BJ (cell line): ENCODE measurements at places on chromosomes 7 and 10.
A peak's percentile ranks its signal among the peaks of the same experiment; 100 is the strongest.

DNA sequence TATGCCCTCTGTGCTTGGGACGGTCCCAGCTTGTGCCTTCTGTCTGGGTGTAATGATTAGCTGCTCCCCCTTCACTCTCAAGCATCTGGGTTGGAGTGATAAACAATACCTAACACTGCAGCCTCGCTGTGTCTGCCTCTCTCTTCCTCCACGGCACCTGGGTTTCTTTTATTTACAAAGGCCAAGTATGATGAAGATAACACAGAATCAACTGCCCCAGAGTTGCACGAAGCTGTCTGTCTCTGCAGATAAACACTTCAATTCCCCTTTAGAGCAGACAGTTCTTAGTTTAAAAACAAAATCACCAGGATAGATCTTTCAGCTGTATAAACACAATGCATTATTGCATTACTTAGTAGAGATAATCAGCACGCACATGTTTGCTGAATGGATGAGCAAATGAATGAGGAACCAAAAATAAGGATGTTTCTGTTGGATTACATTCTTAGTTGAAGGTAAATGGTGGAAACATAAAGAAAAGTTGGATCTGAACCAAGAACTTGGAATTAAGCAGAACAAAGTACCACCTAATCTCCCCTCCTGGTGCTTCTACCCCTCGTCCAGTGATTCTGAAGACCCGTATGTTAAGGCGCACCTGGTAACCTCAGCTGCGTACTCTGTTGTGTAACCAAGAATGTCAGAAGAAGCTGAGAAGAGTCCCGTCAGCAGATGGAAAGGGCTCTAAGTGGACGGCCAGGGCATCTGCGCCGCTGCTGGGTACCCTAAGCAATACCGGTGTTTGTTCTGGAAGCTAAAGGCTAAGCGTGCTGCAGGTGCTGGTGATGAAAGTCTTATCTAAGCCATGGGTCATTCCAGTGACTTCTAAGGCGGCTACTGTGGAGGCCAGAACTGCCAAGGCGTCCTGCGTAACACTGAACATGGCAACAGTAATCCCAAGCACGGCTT is 26.6 kb downstream of the INSIG1 start:
- DNase-seq = no peak

DNA sequence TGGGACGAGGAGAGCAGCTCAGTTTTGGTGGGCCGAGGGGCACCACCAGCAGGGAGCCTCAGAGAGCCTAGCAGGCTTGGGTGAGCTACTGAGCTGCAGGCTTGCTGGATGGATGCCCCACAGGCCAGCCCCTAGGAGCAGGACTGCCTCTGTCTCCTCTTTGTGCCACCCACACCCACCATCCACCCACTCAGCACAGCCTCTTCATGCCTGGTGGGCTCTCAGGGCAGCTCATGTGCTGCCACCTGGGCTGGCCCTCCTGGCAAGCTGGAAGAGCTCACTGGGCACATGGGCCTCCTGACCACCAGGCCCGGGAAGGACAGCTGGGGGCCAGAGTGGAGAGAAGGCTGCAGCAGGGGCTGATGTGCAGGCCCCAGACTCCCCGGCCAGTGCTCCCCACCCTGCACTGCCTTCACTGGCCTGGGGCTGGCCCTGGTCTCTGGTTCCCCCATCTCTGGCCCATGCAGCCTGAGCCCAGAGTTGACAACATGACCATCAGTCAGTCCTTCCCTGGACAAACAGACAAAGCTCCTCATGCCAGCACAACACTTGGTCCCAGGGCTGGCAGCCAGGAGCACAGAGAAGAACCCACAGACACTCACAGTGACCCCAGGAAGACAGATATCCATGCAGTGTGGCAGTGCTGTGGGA is 8.2 kb downstream of the RASGEF1A start:
- DNase-seq = no peak

DNA sequence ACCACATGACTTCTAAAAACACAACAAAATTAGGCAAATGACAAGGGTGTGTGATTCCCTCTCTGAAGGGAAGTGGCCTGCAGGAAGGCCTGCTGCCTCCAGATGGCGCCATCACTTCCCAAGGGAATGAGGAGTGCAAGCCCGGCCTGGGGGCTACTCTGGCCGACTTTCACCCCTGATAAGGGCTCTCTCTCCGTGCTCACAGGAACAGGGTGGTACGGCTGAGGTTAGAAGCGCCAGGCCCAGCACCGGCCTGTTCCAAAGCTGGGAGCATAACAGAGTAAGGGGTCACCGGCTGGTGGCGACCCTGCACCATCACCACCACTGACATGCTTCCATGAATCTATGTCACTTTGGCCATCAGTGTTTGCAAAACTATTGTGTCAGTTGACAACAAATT is 13.1 kb downstream of the RBP3 start:
- DNase-seq = no peak

DNA sequence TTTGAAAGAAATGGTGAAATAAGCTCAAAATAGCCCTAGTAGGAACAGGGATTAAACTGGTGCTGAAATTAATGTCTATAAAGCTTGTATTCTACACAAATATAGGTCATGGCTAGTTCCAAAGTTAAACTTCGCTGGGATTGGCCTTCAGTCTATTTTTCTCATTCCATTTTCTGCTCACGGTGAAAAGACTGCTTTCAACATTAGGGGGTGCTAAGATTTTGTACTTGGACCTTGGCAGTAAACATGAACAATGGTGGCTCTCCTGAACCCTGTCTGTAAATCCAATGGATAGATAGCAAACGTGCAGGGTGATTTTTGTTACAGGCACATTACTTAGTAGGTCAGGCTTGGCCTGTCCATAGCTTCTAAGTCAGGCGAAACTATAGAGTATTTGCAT is 36.0 kb upstream of the RSU1 start:
- DNase-seq = no peak

DNA sequence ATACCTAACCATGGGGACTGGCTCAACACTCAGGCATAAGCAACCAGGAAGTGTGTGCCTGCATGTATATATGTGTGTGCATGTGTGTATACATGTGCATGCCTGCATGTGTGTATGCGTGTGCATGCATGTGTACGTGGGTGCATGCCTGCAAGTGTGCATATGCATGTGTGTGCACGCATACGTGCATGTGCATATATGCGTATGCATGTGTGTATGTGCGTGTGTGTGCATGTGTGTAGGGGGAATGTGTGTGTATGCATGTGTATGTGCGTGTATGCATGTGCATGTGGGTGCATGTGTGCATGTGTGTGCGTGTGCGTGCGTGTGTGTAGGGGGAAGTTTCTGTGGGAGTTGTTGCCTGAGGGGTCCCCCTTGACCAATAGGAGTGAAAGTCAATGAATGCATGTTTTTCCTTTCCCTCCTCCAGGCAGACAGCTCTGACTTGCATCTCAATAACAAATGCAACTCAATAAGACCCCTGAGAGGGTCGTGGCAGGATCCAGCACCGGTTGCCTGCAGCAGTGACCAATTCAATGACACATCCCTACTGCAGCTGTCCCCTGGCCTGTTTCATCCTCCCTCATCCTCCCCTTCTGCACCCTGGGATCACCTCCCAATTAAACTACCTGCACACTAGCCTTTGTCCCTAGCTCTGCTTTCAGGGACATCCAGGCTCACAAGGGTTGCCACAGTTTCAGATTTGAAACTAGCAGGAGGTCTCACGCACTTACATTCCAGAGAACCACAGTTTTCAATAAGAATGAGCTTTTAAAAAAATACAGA is 27.0 kb upstream of the FZD8 start:
- no peak for DNase-seq

DNA sequence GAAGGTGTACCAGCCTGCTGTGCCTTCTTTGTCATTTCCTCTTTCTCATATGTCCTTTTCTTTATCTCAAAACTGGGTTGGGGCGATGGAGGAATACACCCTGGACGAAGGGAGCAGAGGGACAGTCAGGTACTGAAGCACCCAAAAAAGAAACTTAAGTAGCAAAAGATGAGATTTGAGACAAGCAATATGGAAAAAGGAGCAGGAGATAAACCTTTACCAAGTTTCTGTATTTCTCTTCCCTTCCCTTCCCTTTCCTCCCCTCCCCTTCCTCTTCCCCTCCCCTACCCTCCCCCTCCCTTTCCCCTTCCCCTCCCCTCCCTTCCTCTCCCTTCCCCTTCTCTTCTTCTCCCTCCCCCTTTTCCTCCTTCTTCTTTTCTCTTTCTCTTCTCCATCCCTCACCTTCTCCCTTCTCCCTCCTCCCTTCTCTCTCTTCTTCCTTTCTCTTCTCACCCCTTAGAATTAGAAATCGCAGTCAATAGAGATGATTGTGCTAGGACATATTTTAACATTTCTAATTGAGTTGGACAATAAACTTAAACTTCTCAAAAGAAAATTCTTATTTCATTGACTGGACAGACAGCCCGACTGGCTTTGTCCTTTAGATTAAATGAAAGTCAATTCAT is 114.7 kb upstream of the PLXDC2 start:
- DNase-seq = no peak

DNA sequence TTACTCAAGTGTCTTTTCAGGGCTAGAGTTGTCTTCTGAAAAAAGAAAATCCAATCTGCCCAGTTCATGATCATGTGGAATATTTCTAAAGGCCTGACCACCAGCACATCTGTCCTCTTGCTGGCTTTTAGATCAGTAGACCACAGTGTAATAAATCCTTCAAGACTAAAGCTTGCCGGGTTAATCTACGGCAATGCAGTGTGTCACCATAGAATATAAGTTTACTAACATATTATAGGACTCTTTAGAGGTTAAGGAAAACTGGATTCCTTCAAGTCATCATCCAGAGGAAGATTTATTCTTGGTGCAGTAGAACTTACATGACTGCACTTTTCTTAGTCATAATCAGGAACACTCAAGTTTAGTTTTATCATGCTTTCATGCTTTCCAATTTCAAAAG is 349.5 kb downstream of the SEMA3D start:
- no peak for DNase-seq

DNA sequence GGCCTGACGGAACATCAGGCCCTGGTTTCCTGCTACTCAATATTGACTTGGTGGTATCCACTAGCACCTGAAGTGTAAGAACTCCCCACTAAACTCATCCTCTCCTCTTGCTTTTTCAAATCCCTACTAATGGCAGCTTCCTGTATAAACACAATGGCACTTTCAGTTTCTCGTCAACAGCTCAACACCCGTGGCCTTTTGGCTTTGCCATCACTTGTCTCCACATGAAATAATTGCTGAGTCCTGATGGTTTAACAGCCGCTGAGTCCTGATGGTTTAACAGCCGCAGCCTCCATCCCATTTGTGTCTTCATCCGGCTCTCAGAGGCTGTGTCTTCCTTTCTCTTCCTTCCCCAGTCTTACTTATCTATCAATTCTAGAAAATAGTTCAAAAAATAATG is 261.4 kb upstream of the PITRM1 start:
- DNase-seq = no peak

GRCh38 chr7:25223206-25223605 is 5.1 kb downstream of the NPVF start:
- no peak for DNase-seq

DNA sequence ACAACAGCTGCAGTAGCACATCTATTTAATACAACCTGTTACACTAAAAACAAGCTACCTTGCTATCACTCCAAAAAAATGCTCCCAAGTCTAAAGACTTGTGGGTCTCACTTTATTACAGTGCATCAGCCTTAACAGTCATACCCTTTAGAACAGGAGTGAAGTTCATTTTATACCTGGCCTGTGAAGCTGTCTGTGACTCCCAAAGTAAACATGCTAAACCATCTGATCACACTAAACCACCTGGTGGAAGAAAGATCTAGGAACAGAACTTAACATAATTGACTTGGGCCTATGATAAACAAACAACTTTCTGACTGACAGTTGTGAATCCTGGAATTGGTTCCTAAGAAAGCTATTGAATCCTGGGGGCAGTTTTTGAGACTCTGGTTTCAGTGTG is 80.9 kb upstream of the ATP6V0A4 start:
- no peak for DNase-seq

DNA sequence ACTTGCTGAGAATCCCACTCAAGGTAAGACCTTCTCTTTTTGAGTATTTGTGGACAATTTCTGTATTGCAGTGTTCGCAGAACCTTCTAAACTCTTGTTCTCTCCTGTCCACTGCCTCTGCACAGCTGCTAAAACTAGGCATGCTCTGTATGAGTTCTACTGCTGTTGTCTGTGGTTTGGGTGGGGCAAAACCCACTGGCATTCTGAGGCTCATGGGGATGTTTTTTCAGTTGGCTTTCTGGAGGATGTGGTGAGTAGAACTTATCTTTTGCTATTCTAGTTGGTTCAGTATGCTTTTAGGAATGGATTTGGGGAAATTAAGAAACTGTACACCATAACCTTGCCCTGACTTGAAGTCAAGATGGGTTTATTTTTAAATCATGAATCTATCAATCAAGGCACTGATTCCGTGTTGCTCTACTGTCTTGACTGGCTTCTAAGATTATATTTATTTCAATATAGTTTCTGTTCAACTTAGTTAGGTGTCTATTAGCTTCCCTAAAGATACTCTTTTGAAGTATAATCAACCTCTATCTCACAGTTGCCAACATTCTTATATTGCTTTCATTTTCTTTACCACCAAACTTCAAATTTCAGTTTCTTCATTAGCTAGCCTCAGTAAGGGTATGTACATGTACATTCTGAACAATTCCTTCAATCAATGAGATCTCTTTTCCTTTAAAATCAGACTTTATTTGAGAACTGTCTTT is 25.0 kb upstream of the C1GALT1 start:
- peak; percentile 68 for DNase-seq

GRCh38 chr10:87761892-87762291 is 56.1 kb downstream of the ATAD1 start:
- no peak for DNase-seq

GRCh38 chr10:3140280-3140679 is 32.3 kb downstream of the PITRM1 start:
- DNase-seq = no peak

DNA sequence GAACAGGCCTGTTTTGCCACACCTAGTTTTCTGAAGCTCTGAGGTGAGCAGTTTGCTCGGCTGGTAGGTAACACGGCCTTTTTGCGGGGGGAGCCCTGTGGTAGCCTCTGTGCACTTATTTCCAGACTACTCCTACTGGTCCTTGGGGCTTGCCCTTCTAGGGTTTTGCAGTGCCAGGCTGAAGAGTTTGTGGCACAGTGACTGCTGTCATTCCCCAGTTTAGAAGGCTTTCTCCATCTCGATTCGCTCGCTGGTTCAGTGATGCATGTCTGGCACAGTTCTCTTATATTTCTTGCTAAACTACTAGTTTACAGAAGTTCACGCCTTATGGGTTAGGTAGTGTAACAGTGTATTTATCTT is 711 bp downstream of the KIF20B start:
- no peak for DNase-seq

DNA sequence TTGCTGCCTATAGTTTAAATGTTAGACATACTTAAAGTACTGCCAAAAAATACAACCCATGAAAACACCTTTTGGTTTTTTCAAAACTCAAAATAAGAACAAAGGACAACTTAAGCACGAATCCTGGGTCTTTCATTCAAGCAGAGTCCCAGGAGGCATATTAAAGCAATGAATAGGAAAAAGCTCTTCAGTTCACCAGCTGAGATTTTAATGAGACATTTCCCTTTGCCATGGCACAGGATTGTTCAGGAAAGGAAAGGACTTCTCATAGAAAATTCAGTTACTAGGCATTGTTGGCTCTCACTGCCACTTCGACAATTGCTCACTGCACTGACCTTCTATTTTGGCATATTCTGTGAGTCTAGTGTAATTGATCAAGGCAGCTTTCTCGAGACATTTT is 133.5 kb upstream of the FEZF1 start:
- no peak for DNase-seq
